ENCODE measurements at places on chromosomes 4 and X.

- DNase-seq, result peak; percentile 21
Measured at GRCh38 chr4:168488869-168489274, 8.0 kb upstream of the PALLD start.

GRCh38 chrX:13428053-13428786 is 108.4 kb upstream of the ATXN3L start:
- peak; percentile 81 for DNase-seq

DNA sequence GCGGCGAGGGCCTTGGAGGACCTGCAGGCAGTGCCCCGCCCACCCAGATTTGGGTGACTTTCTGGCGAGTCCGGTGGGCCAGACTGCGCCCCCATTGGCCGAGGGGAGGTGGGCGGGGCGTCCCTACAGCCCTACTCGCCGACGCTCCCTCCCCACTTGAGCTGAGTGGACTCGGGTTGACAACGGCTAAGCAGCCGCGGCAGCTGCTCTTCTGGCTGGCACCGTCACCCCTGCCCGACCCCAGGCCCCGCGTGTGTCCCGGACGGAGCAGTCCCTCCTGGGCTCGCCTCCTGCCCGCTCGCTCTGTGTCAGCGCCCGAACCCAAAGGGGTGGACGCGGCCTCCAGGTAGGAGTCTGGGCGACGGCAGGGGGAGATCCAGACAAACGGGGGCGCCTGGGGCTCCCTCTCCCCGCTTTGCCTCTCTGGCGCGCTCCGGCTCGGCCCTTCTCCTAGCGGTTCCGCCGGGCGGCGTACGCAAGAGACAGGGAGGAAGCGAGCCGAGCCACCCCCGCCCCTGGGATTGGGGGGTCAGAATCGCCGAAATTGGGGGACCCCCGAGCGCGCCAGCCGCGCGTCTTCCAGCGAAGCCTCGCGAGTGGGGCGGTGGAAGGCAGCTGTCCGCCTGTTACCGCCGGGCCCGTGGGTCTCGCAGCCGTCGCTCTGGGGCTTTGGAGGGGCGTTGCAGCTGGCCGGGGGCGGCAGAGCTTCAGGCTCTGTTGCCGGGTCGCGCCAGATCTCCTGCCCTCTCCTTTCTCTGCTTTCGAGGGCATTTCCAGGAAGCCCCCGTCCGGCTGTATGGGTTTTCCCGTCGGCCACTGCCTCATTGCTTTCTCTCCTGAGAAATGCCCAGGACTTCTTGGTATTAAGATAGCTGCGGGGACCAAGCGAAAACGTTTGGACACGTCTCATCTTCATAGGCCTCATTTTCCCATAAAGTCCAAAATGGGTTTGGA is 46.3 kb downstream of the STARD8 start:
- DNase-seq, result peak; percentile 91

- DNase-seq, result no peak
Measured at GRCh38 chr4:14984448-14984847, 17.8 kb upstream of the CPEB2 start.

GRCh38 chr4:8544741-8545438 is 35.3 kb upstream of the GPR78 start:
- DNase-seq, result no peak

DNA sequence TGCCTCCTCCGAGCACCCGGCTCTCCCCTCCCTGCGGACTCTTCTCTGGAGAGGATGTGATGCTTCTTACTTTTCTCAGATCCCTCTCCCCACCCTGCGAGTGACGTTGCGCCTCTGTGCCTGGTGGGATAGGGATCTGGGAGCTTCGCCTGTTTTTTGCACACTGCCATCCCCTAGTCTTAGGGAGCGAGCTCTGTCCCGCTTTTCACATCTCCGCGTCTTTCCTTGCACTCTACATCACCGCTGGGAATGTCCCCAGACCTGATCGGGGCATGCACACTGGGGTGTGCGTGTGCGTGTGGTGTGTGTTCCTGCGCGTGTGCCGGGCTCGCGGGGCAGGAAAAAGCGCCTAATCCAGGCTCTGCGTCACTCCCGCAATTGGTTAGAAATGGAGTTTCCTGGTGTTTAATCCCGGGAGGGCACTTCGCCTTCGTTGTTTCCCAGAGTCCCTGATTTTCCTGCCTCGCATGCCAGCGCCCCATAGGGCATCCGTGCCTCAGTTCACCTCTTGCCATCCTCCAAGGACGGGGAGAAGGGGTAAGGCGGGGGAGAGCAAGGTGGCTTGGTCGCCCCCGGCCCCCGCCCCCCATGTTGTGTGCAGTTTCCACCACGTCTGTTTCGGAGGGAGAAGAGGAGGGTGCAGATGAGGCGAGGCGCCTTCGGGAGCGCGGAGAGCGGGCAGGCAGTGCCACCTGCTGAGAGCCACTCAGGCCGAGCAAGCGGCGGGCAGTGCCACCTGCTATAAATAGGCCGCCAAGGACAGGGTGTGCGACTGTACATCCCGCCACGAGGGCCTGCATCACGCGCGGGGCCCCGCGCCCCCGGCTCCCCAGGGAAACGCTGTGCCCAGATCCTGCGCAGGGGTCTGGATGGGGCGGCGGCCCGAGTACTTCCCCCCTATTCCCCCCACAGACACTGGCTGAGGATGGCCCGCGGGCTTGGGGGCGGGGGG is 759 bp upstream of the TBC1D1 start:
- DNase-seq, result no peak

DNA sequence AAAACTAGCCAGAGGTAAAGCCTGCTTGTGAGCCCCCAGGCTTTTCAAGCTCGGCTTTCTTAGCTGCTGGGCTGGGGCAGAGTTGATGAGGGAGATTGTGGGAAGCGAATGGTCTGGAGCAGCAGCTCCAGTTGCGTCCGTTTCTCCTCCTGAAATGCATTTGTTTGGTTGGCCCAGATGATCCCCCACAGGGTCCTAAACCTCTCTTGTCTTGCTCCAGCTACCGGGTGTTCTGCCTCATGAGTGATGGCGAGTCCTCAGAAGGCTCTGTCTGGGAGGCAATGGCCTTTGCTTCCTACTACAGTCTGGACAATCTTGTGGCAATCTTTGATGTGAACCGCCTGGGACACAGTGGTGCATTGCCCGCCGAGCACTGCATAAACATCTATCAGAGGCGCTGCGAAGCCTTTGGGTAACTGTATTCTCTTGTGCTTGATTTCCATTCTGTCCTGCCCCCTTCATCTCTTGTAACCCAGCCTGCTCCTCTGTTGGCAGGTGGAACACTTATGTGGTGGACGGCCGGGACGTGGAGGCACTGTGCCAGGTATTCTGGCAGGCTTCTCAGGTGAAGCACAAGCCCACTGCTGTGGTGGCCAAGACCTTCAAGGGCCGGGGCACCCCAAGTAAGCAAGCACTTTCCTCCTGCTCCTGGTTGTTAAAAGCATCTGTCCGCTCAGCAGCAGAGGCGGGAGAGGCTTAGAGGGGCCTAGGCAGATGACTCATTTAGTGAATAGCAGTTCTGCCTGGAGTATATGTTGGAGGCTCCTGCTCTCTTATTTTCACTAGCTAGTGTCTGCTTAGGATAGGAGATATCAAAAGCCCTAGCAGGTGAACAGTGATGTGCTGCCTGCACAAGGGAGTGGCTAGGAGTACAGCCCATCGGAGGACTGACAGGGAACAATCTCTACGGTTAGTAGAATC is 15.3 kb downstream of the TKTL1 start:
- no peak for DNase-seq

GRCh38 chr4:74670583-74670982 is 123.7 kb downstream of the BTC start:
- DNase-seq, result no peak

DNA sequence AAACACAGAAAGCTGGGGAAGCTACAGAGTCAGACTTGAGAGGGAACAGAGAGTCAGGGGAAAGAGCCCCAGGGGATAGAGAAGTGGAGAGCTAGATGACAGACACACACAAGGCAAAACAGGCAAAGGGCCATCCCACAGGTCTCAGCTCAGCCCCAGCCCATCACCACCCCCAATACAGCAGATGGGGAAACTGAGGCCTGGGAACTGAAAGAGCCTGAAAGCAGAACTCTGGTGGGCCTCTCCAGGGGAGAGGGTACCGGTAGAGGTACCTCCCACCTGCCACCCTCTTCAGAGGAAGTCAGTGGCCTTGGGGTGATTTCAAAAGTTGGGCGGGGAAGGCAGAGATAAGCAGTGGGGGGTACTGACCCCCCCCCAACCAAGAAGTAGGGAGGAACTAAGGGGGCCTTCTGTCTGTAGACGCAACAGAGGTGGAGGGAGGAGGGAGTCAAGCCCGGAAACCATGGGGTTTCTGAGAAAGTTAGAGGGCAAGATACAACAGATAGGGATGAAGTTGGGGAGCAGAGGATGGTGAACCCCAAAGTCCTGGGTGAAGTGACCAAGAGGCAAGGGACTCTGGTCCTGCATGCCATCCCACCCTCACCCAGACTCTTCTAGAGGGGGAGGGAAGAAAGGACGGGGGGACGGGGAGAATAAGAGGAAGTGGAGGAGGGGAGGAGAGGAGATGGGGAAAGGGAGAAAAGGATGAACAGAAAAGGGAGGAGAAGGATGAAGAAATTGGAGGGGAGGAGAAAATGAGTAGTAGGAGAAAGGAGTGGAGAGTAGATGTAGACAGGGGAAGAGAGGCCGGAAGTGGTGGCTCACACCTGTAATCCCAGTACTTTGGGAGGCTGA is 3.2 kb downstream of the GATA1 start:
- DNase-seq, result peak; percentile 31

- no peak for DNase-seq
Measured at GRCh38 chrX:33053001-33053400, 158.3 kb downstream of the DMD start.

- DNase-seq, result no peak
Measured at GRCh38 chr4:7632971-7633370, 198.2 kb upstream of the PSAPL1 start.

DNA sequence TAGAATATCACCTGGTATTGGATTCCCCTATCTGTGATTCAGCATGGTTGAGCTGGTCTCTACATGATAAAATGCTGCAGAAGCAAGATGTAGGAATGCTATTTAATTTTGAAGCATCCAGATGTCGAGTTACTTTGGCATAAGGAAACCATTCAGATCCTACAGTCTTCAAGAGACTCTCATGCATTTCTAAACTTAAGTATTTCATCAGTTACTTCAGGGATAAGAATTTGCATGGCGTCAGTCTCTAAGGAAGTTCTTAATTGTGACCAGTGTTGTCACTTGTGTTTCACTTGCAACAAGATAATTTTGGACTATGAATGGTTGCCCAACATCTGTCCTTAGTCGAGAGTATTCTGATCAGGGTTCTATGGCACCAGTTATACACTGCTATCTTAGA is 192.4 kb downstream of the CCNG2 start:
- no peak for DNase-seq

GRCh38 chr4:184807797-184808712 is 17.7 kb downstream of the ACSL1 start:
- no peak for DNase-seq

DNA sequence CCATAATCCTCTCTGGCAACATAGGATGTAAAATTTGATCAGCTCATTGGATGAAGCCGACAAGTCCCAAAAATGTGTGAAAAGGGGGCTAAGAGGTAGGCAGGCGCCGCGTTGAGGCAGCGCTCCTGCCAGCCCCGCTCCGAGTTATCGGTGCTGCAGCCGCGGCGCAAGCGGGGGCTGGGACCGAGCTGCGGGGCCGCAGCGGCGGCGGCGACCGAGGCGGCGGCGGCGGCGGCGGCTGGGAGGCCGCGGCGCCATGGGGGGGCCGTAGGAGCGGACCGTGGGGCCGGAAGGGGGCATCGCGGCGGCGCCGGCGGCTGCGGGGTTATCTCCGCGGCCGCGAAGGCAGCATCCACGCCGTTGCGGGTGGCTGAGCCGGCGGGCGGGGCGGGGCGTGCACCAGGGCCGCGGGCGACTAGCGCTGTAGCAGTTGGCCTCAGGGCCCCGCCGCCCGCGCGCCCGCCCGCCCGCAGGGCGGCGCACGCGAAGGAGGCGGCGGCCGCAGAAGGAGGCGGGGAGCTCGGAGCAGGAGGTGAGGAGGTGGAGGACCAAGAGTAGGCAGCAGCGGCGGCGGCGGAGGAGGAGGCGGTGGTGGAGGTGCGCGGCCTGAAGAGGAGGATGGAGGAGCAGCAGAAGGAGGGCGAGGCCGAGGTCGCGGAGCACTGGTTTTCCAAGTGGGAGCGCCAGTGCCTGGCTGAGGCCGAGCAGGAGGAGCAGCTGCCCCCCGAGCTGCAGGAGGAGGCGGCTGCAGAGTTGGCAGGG is 126.0 kb upstream of the CXorf66 start:
- peak; percentile 35 for DNase-seq

- DNase-seq, result no peak
Measured at GRCh38 chrX:85391878-85392238, 12.4 kb upstream of the POF1B start.

DNA sequence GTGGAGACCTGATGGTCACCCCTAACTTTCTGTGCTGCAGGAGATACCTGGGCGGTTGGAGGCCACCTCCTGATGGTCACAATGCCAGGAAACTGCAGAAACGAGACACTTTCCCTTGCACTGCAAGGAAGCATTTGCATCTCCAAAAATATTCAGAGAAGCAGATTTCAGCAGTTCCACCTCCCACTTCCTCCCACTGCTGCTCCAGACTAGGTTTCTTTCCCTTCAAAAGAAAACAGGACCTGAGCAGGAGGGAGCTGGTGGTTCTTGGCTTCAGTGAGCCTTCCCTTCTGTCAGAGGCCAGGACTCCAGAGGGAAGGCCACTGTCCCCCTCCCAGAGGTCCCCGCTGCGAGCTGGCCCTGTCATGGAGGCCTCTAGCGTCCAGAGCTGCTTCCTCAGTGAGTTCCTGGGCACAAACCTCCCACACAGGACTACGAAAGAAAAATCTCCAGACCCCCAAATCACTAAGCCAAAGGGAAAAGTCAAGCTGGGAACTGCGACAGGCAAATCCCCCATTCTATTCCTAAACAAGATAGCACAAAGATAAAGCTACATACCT is 35.9 kb downstream of the GPM6B start:
- no peak for DNase-seq

DNA sequence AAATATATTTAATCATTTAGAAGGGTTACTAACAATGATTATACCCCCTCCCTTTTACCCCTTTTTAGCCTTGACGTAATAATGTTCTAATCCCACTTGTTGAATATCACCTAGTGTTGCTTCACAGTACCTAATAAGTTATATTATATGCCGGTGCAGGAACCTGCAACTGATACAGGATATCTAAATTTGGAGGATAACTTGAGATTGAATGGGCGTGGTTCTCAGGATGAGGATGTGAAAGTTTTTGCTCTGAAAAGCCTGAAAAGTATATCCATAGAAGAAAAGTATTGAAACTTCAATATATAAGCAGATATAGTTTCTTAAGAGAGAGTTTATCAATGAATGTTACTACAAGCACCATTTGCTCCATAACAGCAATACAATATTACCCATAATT is 59.8 kb downstream of the ZNF711 start:
- DNase-seq, result no peak

- DNase-seq, result no peak
Measured at GRCh38 chr4:95445251-95445650, 103.5 kb downstream of the UNC5C start.

- no peak for DNase-seq
Measured at GRCh38 chrX:122552286-122552800, 631.7 kb upstream of the GRIA3 start.

- no peak for DNase-seq
Measured at GRCh38 chrX:140229191-140229590, 263.9 kb upstream of the CXorf66 start.

- no peak for DNase-seq
Measured at GRCh38 chr4:87046121-87046551, 111.3 kb downstream of the AFF1 start.

- no peak for DNase-seq
Measured at GRCh38 chr4:24024157-24024556, 134.3 kb upstream of the PPARGC1A start.

GRCh38 chrX:2965965-2966364 is 36.8 kb upstream of the ARSD start:
- DNase-seq, result peak; percentile 20

GRCh38 chrX:136193771-136194170 is 46.4 kb downstream of the FHL1 start:
- DNase-seq, result peak; percentile 56
